ENCODE measurements at places on chromosomes 4 and X.

DNA sequence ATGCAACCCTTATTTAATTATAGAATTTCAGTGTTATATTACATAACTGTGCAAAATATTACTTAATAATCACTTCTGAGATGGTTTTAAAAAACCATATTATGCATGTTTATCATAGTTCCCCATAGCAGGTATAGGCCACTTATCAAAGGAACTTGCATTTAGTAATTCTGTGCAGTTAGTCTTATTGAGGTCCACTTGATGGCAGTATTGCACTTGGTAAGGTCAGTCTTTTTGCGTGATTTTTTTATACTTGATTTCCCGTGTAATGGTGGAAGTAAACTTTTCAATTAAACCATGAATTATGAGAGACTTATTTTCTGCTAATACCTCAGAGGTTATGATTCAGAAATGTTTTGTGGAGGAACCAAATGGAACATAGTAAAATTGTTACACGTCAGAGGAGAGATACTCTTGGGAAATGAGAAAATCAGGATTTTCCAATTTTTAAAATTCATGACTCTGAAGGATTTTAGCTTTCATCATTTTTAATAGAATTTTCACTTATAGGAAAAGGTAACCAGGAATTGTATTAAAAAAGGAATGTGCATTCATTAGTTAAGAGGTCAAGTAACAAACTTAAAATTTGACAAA lies 230.0 kb downstream of the CCSER1 start:
- peak; percentile 18 for DNase-seq

- DNase-seq: no peak
Measured at GRCh38 chrX:134571796-134572195, 86.5 kb downstream of the PLAC1 start.

- no peak for DNase-seq
Measured at GRCh38 chr4:21571100-21571499, 377.5 kb downstream of the KCNIP4 start.

- DNase-seq: peak; percentile 73
Measured at GRCh38 chr4:118743867-118744266, 58.7 kb downstream of the METTL14 start.

- no peak for DNase-seq
Measured at GRCh38 chrX:99117011-99117410, 1293.1 kb downstream of the PCDH19 start.
